ENCODE measurements at places on chromosomes 12 and 14. TPM values are rescaled to one million over a fixed set of nuclear protein-coding genes. Genes with fewer than 3 reads are reported as not detected.

RASAL1 gene
- 0.16 TPM for total RNA-seq

IQSEC3 gene
- total RNA-seq: 1.1 TPM

RNASE4 gene
- total RNA-seq: 1.9 TPM

C1R gene
- total RNA-seq: 2.9 TPM

NFATC4 gene
- total RNA-seq: 205 TPM

KRT81 gene
- total RNA-seq: 0.49 TPM

KLRD1 gene
- 0.43 TPM for total RNA-seq

CD4 gene
- 1.2 TPM for total RNA-seq

KRT3 gene
- total RNA-seq: not detected

SCARB1 gene
- 7.9 TPM for total RNA-seq

AQP6 gene
- 0.09 TPM for total RNA-seq

ST8SIA1 gene
- 17.6 TPM for total RNA-seq

NRIP2 gene
- 2.1 TPM for total RNA-seq

PRH1 gene
- total RNA-seq: 37.6 TPM

SYNE3 gene
- 0.75 TPM for total RNA-seq

ERP27 gene
- total RNA-seq: not detected

GPRC5A gene
- 2.2 TPM for total RNA-seq

ENDOU gene
- 0.38 TPM for total RNA-seq

KRT85 gene
- total RNA-seq: 0.21 TPM

KCNK13 gene
- total RNA-seq: 0.24 TPM

ASPG gene
- 0.59 TPM for total RNA-seq

NUAK1 gene
- total RNA-seq: 2.3 TPM

LIN7A gene
- total RNA-seq: 42.6 TPM

LRTM2 gene
- 0.37 TPM for total RNA-seq

ANKRD33 gene
- total RNA-seq: 0.14 TPM

KCNA5 gene
- 0.17 TPM for total RNA-seq

FGF6 gene
- not detected for total RNA-seq

GLIPR1L1 gene
- total RNA-seq: not detected

CCDC175 gene
- not detected for total RNA-seq

LHX5 gene
- total RNA-seq: 0.09 TPM

KRT2 gene
- total RNA-seq: not detected

PTPRB gene
- 0.43 TPM for total RNA-seq

TCL1B gene
- 0.56 TPM for total RNA-seq

GARIN6 gene
- 0.19 TPM for total RNA-seq

KLRC2 gene
- not detected for total RNA-seq

E2F7 gene
- total RNA-seq: 1.5 TPM

PRPF39 gene
- total RNA-seq: 44.4 TPM

ESPL1 gene
- total RNA-seq: 12.1 TPM

SIX1 gene
- 35.8 TPM for total RNA-seq

KSR2 gene
- total RNA-seq: 2.3 TPM

RNASE3 gene
- not detected for total RNA-seq

GCH1 gene
- total RNA-seq: 3.1 TPM

PLBD1 gene
- 0.82 TPM for total RNA-seq

EML5 gene
- 3.7 TPM for total RNA-seq

MYBPC1 gene
- 4.0 TPM for total RNA-seq

HCAR2 gene
- total RNA-seq: 0.13 TPM

LYZ gene
- not detected for total RNA-seq

ERBB3 gene
- 4.1 TPM for total RNA-seq

CCND2 gene
- total RNA-seq: 55.8 TPM

MMP19 gene
- 3.1 TPM for total RNA-seq

YAF2 gene
- 25.9 TPM for total RNA-seq

RNASE1 gene
- total RNA-seq: not detected
